ENCODE measurements at places on chromosomes 2 and 18.

- no peak for DNase-seq
Measured at GRCh38 chr2:230933521-230934180, 8.6 kb upstream of the GPR55 start.

- no peak for DNase-seq
Measured at GRCh38 chr18:55142410-55142809, 183.1 kb upstream of the CCDC68 start.

- no peak for DNase-seq
Measured at GRCh38 chr18:10041180-10041579, 127.4 kb downstream of the VAPA start.

DNA sequence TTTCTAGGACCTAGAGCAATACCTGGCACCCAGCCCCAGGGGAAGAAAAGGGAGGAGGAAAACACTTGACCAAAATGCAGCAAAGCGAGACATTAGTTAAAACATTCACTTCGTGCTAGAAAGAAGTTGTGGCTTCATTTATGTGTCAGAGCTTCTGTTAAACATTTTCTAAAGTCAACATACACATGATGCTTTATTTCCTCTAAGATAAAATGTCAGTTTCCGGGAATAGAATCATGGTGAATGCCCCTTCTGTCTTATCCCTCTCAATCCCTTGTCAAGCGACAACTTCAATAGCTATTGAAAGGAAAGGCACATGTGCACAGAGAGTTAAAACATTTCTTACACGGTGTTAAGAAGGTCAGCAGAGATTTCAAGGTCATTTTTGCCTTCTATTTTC is 404.6 kb upstream of the CWC22 start:
- no peak for DNase-seq

GRCh38 chr2:241566468-241566867 is 7.9 kb downstream of the BOK start:
- no peak for DNase-seq

- no peak for DNase-seq
Measured at GRCh38 chr2:182033449-182033848, 47.8 kb downstream of the PPP1R1C start.

- DNase-seq: no peak
Measured at GRCh38 chr2:53477517-53477916, 290.1 kb upstream of the CHAC2 start.

DNA sequence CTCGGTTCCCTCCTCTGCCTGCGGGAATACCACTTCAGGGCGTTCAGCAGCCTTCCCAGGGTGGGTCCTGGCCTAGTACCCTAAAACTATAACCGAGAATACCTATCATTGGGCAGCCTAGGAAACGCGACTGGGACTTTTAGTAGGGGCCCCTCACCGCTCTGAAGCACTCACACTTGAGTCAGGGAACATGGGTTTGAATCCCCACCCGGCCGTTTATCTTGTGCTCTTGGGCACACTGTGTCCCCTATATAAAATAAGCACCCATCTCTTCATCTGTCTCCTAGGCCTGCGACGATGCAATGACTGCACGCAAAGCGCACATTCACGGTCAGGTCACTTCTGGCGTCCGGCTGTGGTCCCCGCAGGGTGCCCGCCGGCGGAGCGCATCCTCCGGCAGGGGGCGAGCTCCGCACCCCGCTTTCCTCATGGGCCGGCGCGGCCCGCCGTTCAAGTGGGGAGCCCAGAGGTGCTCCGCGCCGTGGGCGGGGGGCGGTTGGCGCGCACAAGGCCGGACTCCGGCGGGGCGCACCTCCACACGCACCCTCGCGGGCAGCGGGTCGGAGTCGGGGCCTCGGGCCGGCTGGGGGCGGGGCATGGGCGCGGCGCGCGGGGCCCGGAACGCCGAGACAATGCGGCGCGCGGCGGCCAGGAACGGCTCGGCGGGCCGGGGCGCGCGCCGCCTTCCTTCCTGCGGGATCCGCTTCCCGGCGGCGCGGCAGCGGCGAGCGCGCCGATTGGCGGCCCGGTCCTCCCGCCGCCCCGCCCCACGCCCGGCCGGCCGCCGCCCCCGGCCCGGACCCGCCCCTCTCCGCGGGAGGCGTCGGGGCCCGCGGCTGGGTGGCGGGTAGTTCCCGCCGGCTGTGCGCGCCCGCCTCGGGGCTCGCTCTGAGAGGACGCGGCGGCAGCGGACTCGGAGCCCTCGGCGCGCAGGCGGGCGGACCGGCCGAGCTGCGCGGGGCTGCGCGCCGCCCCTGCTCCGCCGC is at the start of gene ASAP2:
TSS of gene ASAP2 (plus strand) at position 850 of the 986 bp plus-strand sequence. CDS start 293 bp downstream, outside the sequence.
- DNase-seq: no peak

DNA sequence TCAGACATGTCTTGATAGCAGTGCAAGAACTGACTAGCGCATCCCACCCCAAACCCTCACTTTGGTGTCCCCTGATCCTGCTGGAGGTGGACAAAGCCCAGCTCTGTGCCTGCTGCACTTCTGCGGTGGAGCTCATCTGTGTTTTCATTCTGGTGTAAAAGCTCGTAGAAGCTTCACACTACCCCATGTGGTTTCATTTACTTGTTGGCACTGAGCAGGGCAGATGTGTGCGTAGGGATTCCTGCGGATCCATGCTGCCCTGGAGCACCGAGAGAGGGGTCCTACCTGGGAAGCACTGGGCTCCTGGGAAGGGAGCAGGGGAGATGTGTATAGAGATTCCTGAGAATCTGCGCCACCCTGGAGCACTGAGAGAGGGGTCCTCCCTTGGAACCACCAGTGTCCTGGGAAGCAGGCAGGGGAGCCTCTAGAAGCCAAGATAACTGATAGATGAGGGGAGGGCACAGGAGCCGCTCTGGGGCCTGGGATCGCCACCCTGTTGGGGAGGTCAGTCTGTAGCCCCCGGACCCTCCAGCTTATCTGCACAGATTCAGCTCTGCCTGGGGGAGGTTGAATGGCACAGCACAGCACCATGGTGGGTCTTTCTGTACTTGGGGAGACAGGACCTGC is 106.9 kb upstream of the OTOS start:
- DNase-seq: no peak

GRCh38 chr2:178187861-178188260 is 6.5 kb upstream of the OSBPL6 start:
- no peak for DNase-seq

DNA sequence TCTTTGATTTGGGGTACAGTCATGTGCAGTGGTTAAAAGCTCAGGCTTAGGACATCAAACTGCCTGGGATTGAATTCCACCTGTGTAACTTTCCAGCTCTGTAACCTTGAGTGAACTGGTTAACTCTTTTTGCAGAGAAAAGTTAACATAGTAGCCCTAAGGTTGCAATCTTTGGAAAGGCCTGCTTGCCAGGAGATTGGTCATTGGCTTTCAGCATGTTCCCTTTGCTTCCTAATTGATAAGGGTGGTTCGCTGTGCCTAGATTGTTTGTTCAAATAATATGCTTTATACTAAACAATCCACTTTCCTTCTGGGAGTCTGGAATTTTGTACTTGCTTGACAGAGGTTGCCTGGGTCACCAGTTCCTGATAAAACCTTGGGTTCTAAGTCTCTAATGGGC is 86.8 kb downstream of the PIK3C3 start:
- no peak for DNase-seq

DNA sequence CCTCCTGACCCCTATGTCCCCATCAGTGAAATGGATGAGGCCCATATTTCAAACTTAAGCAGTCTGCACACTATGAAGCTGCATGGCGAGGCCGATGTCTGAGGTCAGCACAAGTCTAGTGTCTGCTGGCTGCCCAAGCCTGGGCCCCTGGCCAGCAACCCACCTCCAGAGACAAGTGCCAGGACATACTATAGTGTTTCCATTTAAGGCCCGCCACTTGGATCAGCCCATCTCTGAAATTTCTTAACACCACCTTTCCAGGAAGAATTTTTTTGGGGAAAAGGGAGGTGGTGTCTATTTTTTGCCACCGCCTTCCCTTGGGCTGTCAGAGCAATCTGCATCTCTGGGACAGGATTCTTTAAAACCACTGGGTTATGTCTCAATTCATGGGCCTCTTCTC is 1.8 kb downstream of the ACVR1 start:
- DNase-seq: no peak

DNA sequence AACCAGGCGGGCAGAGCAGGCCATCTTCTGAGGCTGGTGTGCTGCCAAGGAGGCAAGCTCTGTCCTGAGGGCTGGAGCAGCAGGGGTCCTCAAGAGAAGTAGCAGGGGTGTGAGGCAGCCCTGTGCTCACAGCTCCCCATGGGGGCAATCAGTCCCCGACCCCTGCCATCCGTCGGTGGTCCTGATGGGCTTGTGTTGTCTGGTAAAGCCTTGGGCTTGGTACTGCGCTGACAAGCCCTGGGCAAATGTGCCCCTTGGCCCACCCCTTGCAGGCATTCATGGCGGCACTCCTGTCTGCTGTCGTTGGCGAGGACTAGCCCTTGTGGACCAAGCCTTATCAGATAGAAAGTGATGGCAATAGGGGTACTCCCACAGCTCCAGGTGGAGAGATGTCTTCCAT is 22.6 kb upstream of the SCLY start:
- no peak for DNase-seq

GRCh38 chr2:159199761-159200465 is 86.6 kb downstream of the WDSUB1 start:
- DNase-seq: no peak

DNA sequence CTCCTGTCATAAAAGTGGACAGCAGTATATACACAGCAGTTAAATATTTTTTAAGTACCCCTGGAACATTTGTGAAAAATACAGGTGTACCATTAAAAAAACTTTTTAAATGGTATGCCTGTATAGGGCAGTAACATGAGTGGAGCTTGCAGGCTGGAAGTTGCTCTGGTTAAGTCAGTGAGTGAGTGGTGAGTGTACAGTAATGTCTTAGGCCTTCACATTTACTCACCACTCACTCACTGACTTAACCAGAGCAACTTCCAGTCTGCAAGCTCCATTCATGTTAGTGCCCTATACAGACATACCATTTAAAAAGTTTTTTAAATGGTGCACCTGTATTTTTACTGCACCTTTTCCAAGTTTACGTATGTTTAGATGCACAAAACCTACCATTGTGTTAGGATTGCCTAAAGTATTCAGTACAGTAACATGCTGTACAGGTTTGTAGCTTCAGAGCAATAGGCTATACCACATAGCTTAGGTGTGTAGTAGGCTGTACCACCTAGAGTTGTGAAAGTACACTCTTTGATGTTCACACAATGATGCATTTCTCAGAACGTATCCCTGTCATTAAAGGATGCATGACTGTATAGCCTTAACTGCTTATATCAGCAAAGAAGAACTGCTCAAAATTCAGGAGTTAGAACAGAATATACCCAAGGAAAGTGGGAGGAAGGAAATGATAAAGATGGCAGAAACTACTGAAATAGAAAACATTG is 112.6 kb downstream of the EHBP1 start:
- no peak for DNase-seq

- no peak for DNase-seq
Measured at GRCh38 chr18:44830581-44830980, 149.9 kb downstream of the SETBP1 start.

DNA sequence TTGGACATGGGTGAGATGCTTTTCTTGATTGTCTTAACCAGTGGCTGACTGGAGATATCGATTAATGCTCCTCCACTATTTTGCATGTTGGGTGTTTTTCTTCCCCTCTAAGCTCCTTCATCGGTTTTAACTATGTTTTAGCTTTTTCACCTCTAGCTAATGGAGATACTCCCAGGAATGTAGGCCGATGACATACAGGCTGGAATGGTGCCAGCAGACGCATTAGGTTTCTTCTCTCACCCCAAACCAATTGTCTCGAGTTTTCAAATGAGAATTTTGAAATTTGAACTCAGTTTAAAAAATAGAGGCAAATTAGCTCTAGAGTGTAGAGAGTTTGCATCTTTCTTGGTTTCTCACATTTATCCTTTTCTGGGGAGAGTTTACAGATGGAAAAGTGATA is 247.6 kb downstream of the RPRM start:
- no peak for DNase-seq

DNA sequence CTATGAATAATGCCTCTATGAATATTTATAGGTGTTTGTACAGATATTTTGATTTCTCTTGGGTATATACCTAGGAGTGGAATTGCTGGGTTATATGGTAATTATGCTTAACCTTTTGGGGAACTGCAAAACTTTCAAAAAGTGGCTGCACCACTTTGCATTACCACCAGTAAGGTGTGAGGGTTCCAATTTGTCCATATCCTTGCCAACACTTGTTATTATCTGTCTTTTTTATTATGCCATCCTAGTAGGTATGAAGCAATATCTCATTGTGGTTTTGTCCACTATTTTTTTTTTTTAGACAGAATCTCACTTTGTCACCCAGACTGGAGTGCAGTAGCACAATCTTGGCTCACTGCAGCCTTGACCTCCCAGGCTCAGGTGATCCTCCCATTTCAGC is 112.2 kb upstream of the FBXO11 start:
- DNase-seq: no peak

GRCh38 chr2:134198006-134198634 is 55.8 kb upstream of the MGAT5 start:
- DNase-seq: no peak

- no peak for DNase-seq
Measured at GRCh38 chr2:189676471-189676870, 2.0 kb downstream of the ANKAR start.

DNA sequence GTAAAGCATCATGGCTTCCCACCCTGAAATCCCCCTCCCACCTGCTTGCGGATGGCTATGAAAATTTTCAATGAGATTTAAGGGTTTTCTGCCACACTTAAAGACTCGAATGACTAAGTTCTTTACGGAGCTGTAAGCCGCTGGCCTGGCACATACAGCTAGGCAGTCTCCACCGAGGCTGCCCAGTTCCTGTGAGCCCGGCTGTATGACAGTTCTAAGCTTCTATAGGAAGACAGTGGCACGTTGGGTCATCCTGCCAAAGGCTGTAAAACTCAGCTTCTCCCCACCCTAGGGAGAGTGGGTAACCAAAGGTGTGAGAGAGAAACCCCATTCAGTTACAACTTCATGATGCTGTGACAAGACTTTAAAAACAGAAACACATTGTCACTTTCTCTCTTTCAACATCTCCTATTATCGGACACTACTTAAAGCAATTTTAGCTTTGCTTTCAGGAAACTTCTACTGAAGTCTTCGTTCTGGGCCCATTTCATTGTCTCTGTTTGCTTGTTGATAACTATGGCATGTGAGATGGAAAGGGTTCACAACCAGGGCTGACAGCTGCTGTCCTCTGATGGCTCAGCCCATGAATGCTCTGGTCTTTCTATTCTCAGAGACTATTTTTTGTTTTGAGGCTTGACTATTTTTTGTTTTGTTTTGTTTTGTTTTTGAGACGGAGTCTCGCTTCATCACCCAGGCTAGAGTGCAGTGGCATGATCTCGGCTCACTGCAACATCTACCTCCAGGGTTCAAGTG is 7.1 kb downstream of the CASP8 start:
- no peak for DNase-seq

DNA sequence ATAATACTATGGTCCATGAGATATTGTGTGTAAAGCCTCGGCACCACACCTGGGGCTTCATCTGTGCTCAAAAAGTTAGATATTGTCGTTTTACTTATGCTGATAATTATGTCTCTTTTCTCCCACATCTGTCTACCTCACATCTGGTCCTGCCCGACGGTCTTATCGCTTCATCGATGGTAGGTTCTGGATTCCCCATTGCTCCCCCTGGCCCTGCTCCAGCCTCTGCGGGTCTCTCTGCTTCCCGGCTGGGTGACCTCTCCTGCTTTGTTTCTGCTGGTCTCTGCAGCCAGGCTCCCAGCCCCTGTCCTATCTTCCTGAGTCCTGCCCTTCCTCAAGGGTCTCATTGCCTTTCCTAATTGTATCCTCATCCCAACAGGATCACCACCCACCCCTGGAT is 294.2 kb downstream of the NDUFA10 start:
- no peak for DNase-seq

Measured in cerebellar nuclear complex (tissue), 1 donor.